ENCODE measurements at places on chromosomes 12 and 14. TPM values are rescaled to one million over a fixed set of nuclear protein-coding genes. Genes with fewer than 3 reads are reported as not detected.

DNA sequence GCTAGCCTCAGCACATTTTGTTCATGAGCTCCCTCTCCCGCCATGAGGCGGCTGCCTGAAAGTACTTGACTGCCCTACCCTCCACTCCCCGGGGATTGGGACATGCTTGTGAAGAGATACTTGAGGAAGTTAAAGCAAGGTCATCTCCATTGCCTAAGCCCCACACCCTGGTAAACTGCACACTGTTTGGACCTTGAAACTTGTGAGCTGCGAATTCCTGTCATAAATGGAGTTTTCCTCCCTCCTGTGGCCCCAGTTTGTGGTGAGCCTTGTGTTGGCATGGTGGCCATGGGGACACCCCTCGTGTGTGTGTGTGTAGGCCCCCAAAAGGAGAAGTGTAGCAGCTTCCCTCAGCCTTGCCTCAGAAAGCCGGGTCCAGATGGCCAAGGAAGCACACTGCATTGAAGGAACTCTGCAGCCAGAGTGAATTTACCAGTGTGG is 395.5 kb downstream of the ZFP36L1 start:
- no peak for DNase-seq

- DNase-seq = no peak
These were observed 67.4 kb downstream of the MED13L start for GRCh38 chr12:116210131-116210530.

GRCh38 chr12:72543777-72544467 is 271.8 kb downstream of the TRHDE start:
- DNase-seq = no peak

GRCh38 chr12:69555461-69555860 is 29.8 kb upstream of the CCT2 start:
- DNase-seq = peak; percentile 92

DNA sequence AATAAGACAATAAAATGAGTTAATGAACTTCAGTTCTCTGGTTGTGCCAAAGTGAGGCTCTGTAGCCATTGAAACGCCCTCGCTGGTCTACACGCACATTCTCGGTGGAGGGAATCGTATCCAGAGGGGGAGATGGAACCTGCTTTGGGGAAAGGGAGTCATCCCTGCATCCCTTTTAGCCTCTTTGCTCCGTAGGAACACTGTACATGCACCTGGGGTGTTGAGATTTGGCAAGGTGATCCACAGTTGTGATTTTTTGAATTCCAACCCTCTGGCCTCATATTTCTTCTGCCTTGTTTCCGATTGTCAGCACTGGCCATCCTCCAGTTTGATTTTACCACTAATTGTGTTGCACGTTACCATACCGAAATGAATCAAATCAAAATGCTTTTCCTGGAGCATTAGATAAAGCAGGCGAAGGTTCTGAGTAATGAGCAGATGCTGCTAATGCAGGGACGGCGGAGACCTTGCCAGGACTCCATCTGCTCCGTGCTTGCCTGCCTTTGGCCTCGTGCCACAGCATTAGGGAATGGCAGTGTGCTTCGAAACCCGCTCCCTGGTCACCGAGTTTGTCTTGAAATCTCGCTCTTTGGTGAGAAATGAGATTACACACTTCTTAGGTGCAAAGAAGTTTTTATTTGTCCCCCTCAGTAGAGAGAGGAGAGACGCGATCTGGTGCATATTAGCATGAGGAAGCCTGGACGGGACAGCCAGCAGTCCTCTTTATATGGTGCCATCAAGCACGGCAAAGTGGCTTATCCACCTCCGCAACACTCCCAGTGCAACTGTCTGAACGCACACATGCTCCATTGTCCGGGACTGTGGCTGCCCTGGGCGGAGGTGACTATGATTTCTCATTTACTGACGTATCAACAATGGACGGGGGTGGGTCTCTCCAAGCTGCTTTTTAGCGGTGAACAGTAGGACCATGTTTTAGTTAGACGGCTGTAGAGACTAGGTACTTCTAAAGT is 59.1 kb downstream of the FBXW8 start:
- DNase-seq = peak; percentile 70

DNA sequence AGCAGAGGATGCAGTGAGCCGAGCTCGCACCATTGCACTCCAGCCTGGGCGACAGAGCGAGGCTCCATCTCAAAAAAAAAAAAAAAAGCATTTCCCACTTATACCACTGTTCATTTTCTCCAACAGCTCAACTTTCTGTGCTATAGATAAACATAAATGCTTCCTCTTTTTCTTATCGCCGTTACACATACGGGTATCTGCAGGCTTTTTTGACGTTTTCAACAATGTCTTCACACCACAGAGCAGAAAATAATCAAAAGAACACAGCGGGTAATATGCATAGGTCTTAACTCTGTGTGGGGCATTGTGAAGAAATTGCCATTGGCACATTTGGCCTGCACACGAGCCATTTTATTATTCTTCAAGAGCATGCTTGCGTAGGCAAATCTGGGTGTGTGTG is 86.4 kb downstream of the CAPZA3 start:
- DNase-seq = no peak

DNA sequence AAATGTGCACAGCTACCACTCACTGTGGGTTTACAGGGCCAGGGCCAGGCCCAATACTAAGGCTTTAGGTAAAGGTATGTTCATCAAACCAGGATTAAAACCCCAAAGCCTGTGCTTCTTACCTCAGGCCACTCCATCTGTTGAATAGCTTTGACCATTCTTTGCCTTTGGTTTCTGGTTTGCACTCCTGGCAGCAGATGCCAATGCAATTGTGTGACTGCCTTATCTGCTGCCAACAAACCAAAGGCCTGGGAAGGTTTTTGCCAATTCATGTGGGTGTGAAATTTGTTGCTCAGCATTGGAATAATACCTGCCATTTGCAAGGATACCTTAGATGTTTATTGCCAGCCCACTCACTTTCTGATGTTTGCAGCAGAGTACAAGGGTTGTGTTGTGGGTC is 221.6 kb downstream of the C12orf75 start:
- DNase-seq = no peak

DNA sequence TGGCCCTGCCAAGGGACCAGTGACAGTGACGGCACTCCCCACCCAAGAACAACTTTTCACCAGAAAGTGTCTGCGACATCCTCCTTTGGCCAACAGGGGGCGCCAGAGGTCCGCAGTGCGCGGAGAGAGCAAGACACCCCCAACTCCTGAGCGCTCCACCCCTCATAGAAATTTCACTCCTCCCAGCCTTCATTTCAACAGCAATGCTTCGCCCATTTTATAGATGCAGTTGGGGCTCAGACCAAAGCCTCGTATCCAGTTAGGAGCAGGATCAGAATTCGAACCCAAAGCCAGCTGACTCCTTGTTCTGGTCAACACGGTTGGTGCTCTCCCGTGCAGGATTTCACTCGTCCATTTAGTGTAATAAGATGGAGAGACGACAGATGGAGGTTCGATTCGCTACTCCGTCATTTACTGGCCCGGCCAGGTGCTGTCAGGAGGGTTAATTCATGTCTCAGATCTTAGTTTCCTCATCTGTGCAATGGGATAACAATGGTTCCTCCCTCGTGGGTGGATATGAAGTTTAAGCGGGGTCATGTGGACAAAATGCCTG is 2.4 kb upstream of the POP5 start:
- DNase-seq = peak; percentile 84

GRCh38 chr12:69595689-69596088 is 10.4 kb downstream of the CCT2 start:
- no peak for DNase-seq

- no peak for DNase-seq
These were observed 24.8 kb downstream of the LRRIQ1 start for GRCh38 chr12:85060916-85061315.

Gene NGB
- not detected for polyA plus RNA-seq

Gene LTBP2
- polyA plus RNA-seq = 10.4 TPM

Gene SLC6A15
- polyA plus RNA-seq = 1.5 TPM

Gene GNPNAT1
- polyA plus RNA-seq = 21.3 TPM

Gene GEMIN2
- polyA plus RNA-seq = 17.0 TPM

Gene RIN3
- 15.0 TPM for polyA plus RNA-seq

Gene PRIM1
- 15.2 TPM for polyA plus RNA-seq
